ENCODE measurements at places on chromosomes 7 and 10.

- DNase-seq: no peak
Measured at GRCh38 chr10:77157248-77158019, 480.2 kb downstream of the KCNMA1 start.

GRCh38 chr10:103653581-103654037 is 160.1 kb downstream of the NEURL1 start:
- no peak for DNase-seq

DNA sequence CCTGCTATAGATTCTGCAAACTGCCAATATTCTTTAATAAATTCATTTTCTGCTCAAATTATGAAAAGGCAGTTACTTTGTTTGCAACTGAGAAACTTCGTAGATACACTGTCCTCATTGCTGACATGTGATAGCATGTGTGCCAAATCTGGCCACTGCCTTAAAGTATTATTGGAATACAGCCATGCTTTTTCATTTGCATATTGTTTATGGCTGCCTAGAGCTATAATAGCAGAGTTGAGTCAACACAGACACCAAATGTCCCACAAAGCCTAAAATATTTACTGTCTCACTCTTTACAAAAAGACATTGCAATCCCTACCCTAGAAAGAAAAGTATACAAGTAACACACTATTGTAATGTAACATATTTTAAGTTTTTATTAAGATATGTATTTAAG is 647.4 kb downstream of the XPNPEP1 start:
- DNase-seq: no peak

GRCh38 chr7:135512135-135512887 is 2.4 kb upstream of the CNOT4 start:
- no peak for DNase-seq

DNA sequence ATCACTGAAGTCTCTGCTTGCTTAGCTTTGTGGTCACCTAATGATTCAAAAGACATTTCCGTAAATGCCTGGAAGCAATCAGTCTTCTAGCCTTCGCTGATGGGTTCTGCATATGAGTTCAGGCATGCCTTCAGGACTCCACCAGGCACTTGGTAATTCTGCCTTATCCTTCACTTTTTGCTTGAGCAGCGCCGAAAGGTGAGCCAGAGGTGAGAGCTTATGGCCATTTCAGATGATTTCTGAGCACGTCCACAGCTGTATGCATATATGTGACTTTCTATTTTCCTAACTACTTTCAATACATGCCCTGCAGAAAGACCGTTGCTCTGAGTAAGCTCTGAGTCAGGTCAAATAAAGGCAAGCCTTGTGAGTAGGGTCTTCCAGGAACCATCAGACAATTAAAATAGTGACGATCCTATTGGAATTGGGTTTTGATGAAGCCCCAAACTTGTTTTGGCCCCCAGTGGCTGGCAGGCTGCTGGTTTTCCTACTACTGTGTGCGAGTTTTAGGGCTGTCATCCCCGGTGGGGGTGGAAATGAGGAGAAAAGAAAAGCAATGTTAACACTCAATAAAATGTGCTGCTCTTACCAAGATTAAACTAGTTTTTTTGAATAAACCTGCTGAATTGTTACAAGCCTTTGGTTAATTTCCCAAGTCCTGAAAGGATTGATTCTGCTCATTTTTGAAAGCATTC is 154.4 kb upstream of the AKR1E2 start:
- DNase-seq: no peak

DNA sequence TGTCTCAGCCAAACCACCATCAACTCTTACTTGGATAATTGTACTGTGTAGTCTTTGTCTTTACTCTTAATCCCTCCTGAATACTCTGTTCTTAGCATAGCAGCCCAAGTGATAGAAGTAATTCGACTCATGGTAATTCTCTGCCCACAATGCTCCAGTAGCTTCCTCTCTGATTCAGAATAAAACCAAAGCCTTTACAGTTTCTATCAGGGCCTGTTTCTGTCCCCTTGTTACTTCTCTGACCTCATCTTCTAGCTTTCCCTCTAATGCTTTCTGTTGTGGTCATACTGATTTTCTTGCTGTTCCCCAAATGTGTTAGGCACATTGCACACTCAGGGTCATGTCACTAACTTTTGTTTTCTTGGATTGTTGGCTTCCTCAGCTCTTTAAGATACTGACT is 8.0 kb downstream of the ZNF518A start:
- DNase-seq: no peak

DNA sequence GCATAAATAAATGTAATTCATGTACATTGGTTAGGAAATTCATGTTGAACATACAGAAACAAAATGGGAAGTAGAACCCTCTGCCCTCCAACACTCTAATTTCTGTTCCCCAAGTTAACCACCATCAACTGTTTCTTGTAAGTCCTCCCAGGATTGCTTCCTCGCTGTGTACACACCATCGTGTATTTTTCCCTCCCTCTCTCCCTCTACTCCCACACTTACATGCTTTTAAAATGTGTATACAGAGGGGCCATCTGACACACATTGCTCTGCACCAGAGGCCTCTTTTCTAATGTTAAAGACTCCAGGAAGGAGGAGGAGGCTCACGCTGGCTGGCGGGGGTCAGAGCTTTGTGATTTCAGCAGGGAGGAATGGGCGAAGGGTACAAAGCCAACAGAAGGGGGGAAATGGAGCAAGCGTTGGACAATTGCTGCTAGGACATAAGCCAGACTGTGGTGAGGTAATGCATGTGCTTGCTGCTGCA is 1.9 kb upstream of the EPHA1 start:
- no peak for DNase-seq

GRCh38 chr10:47452495-47453140 is 31.3 kb downstream of the ANXA8 start:
- no peak for DNase-seq

GRCh38 chr10:132961787-132962622 is 19.6 kb upstream of the CFAP46 start:
- peak; percentile 45 for DNase-seq

- DNase-seq: no peak
Measured at GRCh38 chr10:101237081-101237981, 8.1 kb upstream of the LBX1 start.

DNA sequence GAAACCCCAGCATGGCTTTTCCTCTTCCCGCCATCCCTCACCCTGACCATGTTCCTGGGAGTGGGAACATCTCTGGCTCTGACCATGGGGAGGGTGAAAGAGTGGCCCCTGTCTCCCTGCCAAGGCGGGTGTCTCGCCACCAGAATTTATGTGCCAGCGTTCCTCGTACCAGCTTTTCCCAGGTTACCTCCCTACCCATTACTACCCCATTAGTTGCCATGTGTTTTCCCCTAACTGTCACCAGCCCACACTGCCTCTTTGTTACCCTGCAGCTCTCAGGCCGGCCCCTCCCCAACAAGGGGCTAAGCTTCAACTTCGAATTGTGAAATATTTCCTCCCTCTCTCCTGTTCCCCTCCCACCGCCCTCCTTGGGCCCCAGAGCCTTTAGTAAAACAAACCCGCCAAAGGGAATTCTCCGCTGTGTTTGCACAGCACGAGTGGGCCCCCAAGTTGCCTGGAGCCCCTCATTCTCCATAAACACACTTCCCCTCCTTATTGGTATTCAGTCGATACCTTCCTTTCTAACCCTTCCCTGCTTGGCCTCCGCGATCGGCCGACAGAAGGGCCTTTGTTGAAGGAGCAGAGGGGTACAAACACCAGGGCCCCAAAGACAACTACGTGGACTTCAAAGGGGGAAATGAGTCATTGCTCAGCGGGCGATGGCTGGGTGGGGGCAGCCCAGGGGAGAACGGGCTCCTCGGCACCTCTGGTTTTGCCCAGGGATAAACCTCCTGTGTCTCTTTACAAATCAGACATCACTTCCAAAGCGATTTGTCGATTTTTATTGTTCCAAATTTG is 45.5 kb downstream of the SLIT1 start:
- no peak for DNase-seq

- DNase-seq: no peak
Measured at GRCh38 chr7:4129481-4130122, 552.5 kb upstream of the FOXK1 start.

GRCh38 chr10:103181244-103181643 is 11.8 kb downstream of the NT5C2 start:
- no peak for DNase-seq

- DNase-seq: no peak
Measured at GRCh38 chr7:150719960-150720891, 3.8 kb downstream of the GIMAP1 start.

DNA sequence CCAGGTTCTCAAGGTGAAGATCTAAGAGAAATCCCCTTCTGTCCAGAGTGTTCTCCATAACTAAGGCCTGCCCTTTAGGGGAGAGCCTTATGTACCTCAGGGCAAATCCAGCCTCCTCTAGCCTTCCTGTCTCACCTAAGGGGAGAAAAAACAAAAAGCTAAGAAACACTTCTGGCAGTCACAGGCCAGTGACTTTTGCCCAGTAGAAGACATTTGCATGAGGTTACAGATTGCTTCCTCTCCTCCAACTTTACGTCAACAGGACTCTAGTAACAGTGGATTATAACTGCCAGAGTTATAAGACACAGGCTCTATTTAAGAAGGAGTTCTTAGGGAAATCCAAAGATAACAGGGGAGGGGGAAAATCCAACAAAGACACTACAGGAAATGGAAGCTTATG is 15.9 kb upstream of the FAM241B start:
- no peak for DNase-seq

DNA sequence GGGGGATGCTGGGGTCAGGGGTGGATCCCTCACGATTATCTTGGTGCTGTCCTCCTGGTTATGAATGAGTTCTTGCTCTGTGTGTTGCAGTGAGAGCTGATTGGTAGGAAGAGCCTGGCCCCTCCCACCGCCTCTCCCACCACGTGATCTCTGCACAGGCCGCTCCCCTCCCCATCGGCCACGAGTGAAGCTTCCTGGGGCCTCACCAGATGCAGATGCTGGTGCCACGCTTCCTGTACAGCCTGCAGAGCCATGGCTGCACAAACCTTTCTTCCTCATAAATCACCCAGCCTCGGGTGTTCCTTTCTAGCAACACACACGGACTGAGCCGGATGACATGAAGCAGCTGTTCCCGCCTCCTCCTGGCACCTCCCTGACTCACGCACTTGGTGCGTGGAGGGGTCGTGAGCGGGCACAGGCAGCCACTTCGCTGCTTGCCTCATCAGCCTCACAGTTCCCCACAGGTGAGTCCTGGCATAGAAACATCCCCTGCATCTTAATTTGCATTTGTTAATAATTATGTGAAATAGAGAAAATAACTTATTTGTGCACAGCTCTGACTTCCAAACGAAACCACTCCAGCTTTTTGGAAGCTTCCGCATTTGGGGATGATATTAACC is 210.8 kb downstream of the ADARB2 start:
- DNase-seq: no peak

GRCh38 chr7:75968561-75969001 is 25.8 kb downstream of the TMEM120A start:
- no peak for DNase-seq

DNA sequence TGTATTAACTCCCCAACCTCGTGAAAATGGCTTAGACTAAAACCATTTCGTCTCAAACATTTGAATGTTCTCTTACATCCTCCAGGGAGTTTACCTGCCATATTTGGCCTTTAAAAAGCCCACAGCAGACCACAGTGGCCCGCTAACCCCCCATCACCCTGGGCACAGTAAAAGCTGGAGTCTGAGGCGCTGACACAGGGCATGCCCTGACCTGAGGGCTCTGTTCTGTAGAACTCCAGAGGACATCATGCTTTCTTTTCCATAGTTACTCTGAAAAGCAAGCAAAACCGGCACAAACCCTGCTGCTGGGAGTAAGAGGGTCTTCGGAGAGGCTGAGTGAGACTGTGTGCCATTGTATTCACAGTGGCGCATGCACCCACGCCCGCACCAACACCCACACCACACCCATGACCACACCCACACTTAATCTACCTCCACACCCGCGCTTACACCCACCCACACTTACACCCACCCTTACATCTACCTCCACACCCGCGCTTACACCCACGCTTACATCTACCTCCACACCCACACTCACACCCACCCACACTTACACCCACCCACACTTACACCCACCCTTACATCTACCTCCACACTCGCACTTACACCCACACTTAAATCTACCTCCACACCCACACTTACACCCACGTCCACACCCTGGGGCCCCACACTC is 32.1 kb downstream of the LRRC27 start:
- peak; percentile 48 for DNase-seq

DNA sequence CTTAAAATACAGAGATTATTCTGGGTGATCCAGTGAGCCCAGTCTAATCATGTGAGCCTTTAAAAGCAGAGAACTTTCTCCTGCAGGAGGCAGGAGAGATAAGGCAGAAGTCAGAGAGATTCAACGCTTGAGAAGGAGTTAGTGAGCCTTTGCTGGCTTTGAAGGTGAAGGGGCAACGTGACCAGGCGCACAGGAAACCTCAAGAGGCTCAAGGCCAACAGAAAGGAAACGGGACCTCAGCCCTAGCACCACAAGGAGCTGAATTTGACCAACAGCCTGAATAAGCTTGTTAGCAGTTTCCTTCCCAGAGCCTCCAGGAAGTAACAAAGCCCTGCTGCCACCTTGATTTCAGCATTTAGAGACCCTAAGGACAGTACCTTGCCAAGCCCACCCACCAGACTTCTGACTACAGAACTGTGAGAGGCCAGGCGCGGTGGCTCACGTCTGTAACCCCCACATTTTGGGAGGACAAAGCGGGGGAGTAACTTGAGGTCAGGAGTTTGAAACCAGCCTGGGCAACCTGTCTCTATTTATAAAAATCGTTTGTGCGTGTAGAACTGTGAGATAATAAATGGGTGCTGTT is 87.3 kb upstream of the KAT6B start:
- no peak for DNase-seq

GRCh38 chr7:94388540-94388939 is 6.2 kb upstream of the COL1A2 start:
- DNase-seq: no peak

GRCh38 chr7:96244992-96245292 is 77.0 kb downstream of the SLC25A13 start:
- no peak for DNase-seq

DNA sequence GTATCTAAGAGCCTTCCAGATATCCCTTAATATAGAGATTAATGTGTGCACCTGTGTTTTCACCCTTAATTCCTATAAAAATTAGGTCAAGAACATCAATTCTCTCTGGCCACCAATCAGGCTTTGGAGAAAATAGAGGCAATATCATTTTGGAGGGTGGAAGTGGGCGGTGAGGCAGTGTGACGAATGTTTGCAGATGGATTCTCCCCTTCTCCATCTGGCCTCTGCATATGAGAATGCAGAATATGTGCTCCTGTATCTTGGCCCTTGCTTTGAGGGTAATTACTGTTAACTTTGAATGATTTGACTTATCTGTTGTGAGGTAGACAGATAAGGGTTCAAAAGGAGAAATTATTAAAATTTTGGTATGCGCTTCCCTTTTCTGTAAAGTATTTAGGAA is 304.0 kb upstream of the NPSR1 start:
- DNase-seq: no peak

DNA sequence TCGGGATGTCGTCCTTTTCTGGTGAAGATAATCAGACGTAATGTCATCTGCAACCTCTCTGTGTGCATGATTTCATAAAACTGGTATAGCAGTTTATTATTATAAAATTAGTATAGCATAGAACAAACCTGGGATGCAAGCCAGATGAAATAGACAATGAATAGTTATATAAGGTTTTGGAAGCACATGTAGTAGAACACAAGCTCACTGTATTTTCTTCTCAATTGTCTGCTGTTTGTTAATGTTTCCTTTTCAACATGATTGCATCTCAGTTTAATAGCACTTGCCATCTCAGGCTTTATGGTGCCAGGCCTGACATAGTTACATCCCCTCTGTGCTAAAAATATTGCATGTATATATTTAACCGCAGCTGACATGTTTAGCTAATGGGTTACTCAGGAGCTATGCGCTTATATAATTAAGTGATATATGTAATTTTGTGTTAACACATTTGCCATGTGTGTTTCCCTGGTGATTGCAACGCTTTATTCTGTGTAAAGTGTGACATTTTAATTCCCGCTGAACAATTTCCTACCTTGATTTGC is 132.7 kb downstream of the ARID5B start:
- no peak for DNase-seq

GRCh38 chr10:98100476-98100875 is 34.0 kb upstream of the R3HCC1L start:
- no peak for DNase-seq
